CD4-positive, alpha-beta T cell treated with Interleukin-4 for 4 hours (primary cell): ENCODE measurements at places on chromosomes 2 and 18.
A peak's percentile ranks its signal among the peaks of the same experiment; 100 is the strongest.

DNA sequence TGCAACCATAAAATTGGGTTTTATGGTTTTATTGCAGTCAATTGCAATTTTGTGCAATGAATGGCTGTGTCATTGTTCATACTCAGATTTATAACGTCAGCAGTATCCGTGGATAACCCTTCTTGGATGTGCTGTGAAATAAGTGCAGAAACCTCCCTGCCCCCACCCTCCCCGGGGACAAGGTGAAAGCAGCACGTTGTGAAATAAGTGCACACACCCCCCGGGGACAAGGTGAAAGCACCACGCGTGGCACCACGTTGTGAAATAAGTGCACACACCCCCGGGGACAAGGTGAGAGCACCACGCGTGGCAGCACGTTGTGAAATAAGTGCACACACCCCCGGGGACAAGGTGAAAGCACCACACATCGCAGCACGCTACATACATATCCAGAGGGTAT is 93.6 kb upstream of the NFATC1 start:
- no peak for DNase-seq

- no peak for DNase-seq
These were observed 1387.1 kb upstream of the TMEFF2 start for GRCh38 chr2:193581807-193582206.

DNA sequence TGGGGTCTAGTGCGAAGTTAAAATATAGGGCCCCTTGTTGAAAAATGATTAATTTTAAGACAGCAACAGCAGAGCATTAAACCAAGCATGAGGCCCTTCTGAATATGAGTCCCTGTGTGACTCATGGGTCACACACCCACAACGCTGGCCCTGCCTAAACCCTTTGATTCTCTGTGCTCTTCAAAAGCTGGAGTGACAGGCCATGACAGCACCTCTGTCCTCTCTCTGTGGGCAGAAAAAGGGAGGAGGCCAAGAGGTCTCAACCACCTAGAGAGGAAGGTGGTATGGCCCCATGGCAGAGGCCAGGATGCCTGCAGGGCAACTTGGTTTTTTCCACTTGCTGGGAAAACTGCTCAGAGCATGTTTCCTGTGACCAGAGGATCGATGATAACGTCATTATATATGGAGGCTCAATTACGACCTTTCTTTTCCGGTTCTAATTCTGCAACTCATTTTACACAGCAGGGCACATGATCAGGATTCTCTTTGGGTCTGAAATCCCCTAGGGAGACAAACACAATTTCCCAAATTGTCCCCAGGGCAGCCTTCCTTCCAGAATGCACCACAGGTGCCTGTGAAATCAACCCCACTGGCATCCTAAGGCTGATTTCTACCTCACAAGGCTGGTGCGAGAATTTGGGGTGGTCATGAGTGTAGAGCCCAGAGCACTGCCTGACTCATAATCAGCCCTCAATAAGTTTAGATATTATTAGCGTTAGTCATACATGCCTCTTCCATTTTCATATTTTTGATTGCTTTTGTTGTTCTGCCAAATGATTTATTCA is 102.0 kb upstream of the PPP1CB start:
- peak; percentile 35 for DNase-seq

DNA sequence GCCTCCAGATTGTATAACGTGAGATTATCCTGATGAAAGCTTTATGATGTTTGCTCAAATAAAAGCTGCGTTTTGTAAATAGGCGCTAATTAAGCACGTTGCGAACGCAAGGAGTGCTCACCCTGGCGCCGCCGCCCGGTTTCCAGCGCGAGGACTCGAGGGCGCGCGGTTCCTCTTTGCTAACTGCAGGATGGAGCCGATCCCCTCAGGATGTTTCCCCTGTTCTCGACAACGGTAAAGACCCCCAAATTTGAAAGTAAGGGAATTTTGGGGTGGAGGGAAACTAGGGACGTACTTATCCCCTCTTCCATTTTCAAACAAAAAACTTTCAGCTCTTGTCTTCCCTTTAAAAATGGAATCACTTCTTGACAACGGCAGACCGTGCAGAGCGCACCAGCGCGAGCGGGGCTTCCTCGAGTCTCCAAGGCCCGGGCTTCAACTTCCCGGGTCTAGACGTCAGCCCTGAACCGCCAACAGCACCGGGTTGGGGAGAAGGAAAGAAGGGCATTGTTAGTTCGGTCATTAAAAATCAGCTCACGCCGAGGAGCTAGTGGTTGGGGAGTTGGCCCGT is 1.1 kb upstream of the GBX2 start:
- no peak for DNase-seq

- no peak for DNase-seq
These were observed 216.4 kb downstream of the ANKRD30B start for GRCh38 chr18:14964406-14964805.

GRCh38 chr2:71043531-71044407 is 24.7 kb upstream of the NAGK start:
- DNase-seq = no peak

DNA sequence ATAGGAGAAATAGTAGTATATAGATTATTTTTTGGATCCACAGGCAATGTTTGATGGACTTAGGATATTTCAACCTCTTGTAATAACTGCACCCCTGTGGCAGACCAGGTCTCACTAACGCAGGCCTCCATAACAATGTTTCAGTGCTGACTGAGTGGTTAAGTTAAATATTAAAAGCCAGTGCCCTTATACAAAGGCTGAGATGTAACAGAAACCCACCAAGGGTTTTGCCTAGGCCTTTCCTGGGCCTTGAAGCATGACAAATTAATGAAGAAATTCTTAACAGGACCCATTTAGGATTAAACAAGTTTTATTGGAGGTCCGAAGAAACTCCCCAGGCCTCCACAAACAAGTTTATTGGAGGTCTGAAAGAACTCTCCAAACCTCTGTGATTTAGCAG is 1.6 kb upstream of the SUCLG1 start:
- DNase-seq = no peak

GRCh38 chr2:144939590-144939989 is 419.7 kb upstream of the ZEB2 start:
- DNase-seq = no peak

DNA sequence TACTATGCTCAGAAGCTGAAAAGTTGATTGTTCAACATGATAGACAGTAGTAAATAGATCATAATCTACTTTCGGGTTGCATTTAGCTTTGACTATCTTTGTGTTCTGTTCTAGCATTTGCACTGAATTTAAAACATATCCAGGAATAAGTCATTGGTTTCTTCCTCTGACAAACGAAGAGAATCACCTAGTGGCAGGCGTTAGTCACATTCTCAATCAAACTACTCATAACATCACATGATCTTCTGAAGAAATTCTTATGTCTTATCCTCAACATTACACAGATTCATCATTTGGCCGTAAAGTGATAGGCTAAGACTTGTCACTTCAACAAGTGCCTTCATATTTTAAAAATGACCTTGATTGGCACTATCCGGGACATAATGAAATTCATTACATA is 63.6 kb upstream of the TTC21B start:
- DNase-seq = no peak

- DNase-seq = peak; percentile 79
These were observed 28.8 kb downstream of the FHL2 start for GRCh38 chr2:105369777-105370690.

DNA sequence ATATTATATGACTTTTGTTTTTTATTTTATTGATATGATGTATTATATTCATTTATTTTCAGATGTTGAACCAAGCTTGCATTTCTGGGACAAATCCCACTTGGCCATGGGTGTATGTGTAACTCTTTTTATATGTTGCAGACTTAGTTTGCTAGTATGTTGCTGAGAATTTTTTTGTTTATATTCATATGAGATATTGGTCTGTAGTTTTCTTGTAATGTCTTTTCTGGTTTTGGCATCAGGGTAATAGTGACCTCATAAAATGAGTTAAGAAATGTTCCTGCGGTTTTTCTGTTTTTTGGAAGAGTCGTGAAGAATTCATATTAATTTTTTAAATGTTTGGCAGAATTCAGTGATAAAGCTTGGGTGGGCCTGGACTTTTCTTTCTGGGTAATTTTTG is 88.7 kb downstream of the ASB1 start:
- no peak for DNase-seq

- DNase-seq = no peak
These were observed 45.4 kb downstream of the EXOC6B start for GRCh38 chr2:72780477-72780876.

GRCh38 chr2:14743861-14744260 is 111.3 kb downstream of the LRATD1 start:
- no peak for DNase-seq

GRCh38 chr2:157415591-157416101 is 28.2 kb downstream of the CYTIP start:
- DNase-seq = no peak

- DNase-seq = no peak
These were observed 10.5 kb downstream of the ATG16L1 start for GRCh38 chr2:233261819-233262555.

DNA sequence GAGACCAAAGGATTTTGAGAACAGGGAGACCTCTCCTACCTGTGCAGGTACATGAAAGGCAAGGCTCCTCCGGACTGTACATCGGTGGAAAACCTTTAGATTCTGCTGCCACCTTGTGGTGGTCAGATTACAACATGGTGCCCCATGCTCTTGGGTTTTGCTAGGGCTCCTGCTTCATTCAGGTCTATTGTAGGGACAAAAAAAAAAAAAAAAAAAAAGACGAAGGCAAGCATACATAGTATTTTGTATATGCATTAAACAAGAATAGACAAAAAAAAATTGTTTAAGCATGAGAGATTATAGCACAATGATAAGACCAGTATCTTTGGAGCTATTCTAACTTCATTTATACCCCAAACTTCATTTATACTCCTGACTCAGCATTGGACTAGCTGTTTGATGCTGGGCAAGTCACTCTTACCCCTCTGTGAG is 27.4 kb upstream of the SPR start:
- DNase-seq = peak; percentile 61

DNA sequence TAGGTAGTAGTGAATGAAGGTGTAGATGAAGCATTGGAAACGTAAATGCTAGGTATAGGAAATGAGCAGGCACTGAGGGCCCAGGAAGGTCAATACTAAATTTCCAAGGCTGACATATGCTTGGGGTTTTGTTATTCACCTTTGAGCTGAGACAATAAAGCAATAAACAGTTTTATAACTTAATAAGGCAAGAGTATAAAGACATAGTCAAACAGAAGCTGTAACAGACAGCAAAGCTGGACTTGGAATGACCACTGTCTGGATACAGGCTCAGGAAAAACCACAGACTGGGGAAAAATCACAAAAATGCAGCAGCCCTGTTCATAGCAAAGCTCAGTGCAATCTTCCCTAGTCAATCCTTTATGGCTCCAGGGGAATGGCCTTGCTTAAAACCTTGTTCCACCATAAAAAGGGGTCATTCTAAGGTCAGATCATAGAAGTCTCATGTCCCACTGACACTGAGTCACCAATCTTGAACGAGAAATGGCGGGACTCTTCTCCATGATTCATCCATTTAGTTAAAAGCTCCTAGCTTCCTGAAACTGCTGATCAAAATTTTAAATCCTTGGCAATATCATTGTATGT is 493.3 kb downstream of the CMPK2 start:
- DNase-seq = no peak

DNA sequence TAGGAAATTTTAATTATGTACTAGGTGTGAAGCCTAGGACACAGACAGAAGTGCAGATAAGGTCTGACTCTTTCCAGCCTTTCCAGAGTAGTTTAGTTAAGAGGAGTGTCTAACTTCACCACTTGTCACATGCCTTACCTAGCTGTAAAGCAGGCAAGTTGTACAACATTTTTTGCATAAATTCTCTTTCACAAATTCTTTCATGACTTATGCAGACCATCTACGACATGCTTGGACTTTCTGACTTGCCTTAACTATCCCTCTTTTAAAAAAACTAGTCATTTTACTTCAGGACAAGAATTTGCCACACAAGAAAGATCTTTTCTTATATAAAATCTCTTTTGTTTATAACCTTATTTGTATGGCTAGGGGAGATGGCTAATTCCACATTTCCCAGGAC is 1273.6 kb upstream of the SLC39A10 start:
- no peak for DNase-seq

GRCh38 chr18:79944126-79944731 is 7.2 kb downstream of the SLC66A2 start:
- DNase-seq = peak; percentile 9

- no peak for DNase-seq
These were observed 47.1 kb downstream of the CDCA7 start for GRCh38 chr2:173401716-173402326.

- no peak for DNase-seq
These were observed 291.1 kb downstream of the ARHGAP15 start for GRCh38 chr2:143420313-143420712.

DNA sequence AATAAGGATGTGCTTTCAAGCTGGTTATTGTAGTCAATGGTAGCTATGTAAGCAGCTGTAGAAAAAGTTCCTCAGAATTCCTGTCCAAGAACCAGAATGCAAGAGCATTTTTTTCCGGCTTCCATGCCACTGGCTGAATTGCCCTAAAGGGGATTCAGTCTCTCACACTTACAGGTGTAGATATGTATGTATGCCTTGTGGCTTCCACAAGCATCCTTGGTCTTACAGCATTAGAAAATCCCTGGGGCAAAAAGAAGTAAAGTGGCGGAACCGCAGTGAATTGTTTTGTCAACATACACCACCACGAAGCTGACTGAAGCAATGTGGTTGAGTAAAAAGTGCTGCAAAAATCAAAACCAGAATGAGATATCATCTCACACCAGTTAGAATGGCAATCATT is 54.6 kb downstream of the FANCL start:
- no peak for DNase-seq

DNA sequence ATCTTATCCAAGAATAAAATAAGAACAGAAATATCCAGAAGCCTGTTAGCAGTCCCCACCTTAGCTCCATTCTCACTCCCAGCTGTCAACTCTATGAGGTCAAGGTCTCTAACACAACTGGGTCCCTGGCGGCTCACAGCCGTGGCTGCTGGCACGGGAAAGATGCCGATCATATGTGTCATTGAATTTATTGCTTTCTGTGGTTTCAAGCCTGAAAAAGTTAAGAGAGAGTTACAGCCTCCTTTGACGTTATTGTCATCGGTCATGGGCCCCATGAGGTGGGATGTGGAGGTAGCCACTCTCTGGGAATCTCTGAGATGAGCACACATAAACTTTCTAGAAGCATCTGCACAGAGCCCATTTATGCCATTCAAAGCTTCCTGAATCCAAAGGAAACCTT is 28.7 kb upstream of the CABLES1 start:
- no peak for DNase-seq

DNA sequence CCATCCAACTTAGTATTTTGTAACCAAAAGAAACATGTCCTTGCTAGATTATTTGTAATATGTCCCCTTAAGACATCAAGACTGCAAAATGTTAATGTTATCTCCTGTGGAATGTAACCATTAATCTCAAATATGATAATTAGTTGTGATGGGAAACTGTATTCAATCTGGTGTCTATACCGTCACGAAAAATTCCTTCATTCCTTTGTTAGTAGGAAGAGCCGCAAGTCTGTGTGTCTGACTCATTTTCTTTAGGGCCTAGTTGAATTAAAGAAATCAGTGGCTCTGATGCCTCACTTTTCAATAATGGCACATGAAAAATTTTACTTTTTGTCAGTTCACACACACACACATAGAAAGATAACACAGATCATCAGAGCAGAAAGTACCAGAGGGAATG is 127.1 kb upstream of the CHAC2 start:
- no peak for DNase-seq
